Bladder microvascular endothelial cell (primary cell): ENCODE measurements at places on chromosomes 2 and 18. TPM values are rescaled to one million over a fixed set of nuclear protein-coding genes. Genes with fewer than 3 reads are reported as not detected.

The SPP2 gene
- total RNA-seq = not detected in 2 replicates

The GKN2 gene
- total RNA-seq = not detected in 2 replicates

The NPHP1 gene
- 1.9 and 2.5 TPM in 2 replicates for total RNA-seq

The PTPRN gene
- 0.16 TPM in 1 of 2 replicates, not detected in the other for total RNA-seq
